ENCODE measurements at places on chromosomes 16 and 17.

GRCh38 chr17:9291912-9292560 lies 270.7 kb downstream of the NTN1 start:
- peak; percentile 31 for DNase-seq

GRCh38 chr17:19329136-19329535 lies 33.4 kb downstream of the B9D1 start:
- no peak for DNase-seq

DNA sequence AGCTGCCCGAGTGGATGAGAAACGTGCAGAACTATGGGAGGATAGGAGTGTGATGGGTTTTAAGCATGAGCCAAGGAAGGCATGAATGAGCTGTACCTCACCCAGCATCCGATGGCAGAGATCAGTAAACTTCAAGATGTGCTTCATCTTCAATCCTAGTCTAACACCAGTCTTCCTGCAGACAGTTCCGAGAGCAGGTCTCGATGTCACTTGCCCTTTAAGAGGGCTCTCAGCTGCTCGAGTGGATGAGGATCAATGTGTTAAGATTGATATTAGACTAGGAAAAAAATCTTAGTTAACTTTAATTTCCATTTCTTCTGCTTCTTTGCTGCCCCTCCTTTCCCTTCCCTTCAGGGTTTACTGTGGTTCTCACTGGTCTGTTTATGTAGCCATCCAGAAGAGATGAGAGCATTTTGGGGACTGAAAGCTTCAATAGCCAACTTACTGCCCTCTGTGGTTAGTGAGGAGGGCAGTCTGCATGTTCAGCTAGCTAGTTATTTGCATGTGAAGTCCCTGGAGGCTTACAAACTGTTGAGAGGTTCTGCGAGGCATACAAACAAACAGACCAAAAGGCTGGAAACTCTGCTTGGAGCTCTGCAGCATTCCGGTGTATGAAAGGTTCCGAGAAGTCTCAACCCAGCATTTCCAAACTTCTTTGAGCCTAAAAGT lies 15.3 kb downstream of the KLHL36 start:
- DNase-seq, result no peak

GRCh38 chr16:27340654-27341053 lies 26.9 kb downstream of the IL4R start:
- DNase-seq, result no peak

GRCh38 chr16:86509759-86510464 lies 415 bp upstream of the FOXF1 start:
- peak; percentile 72 for DNase-seq

- no peak for DNase-seq
Measured at GRCh38 chr16:25895380-25895779, 203.6 kb downstream of the HS3ST4 start.

- DNase-seq, result no peak
Measured at GRCh38 chr16:26701243-26701886, 365.4 kb upstream of the C16orf82 start.

DNA sequence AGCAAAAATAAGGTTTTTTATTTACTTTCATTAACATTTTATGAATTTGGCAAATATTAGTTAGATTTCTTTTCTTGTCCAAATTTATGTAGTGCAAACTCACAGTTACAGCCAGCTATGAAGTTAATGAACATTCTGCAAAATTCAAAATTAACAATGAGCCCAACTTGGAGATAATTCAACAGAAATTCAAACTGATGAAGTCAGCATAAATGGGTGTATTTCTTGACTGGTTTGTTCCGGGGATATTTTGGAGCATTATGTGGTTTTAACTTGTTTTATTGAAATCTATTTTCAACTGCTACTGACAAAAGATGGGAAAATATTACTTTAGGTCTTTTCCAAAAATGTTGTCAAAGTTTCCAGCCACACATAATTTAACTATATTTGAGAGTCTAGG lies 807.9 kb downstream of the CDH8 start:
- DNase-seq, result no peak

DNA sequence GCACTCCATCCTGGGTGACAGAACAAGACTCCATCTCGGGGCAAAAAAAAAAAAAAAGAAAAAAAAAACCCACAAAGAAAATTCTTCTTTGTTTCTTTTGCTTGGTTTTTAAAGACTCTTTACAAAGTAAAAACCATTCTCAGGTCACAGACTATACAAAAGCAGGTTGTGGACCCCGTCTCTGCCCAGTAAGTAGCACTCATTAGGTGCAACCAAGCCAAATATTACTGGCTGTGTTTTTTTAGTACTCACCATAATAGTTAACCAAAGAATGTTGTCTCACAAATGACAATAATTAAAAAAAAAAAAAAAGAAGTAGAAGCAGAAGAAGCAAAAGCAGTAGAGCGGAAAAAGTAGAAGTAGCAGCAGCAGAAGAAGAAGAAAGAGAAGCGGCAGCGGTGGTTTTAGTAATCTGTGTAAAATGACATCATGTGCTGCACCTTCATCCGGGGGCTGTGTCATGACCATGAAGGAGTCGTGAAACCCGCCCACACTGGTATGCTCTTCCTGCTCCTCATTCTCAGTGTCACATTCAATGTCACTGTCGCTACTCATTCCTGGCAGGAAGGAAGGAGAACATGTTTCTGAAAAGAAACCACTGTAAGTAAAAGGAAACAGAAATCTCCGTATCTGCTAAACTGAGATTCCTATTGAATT lies 105.4 kb downstream of the TRIM37 start:
- DNase-seq, result peak; percentile 26

GRCh38 chr16:11205754-11206581 lies 50.0 kb downstream of the SOCS1 start:
- peak; percentile 28 for DNase-seq

- DNase-seq, result no peak
Measured at GRCh38 chr17:59278406-59278805, 53.0 kb upstream of the YPEL2 start.

DNA sequence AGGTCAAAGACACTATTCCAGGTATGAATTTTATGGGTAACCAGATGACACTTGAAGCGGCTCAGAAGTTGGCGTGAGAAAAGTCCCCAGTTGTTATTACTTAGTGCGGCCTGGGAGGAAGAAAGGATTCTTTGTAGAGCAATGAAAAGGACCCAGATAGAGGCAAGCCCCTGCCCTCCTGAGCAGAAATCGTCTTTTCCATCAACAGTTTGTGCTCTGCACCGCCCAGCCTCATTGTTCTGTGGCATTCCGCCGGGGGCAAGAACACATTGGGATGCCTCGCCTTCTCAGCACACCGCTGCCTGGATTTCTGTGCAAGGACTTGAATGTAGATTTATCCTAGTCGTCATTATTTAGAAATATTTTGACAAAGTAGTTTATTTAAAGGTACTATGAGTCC lies 32.7 kb upstream of the CRHR1 start:
- no peak for DNase-seq

DNA sequence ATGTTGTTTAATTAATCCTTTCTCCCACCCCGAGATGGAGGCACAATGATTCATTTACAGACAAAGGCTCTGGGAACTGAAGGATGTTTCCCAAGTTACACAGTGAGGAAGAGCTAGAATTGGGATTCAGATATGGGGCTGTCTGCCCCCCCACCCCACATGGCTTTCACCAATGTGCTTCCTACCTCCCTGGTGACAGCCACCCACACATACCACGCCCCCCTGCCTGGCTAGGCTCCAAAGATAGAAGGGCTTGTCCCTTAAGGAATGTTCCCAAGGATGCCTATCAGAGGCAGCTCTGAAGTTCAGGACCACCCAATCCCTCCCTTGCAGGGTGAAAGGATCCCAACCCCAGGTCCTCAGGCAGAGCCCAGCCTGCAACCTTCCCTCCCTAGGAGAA lies 32.9 kb downstream of the CFAP20 start:
- DNase-seq, result no peak

- DNase-seq, result no peak
Measured at GRCh38 chr16:27424772-27425498, 23.0 kb downstream of the IL21R start.

- no peak for DNase-seq
Measured at GRCh38 chr17:16243801-16244567, 27.0 kb downstream of the PIGL start.

DNA sequence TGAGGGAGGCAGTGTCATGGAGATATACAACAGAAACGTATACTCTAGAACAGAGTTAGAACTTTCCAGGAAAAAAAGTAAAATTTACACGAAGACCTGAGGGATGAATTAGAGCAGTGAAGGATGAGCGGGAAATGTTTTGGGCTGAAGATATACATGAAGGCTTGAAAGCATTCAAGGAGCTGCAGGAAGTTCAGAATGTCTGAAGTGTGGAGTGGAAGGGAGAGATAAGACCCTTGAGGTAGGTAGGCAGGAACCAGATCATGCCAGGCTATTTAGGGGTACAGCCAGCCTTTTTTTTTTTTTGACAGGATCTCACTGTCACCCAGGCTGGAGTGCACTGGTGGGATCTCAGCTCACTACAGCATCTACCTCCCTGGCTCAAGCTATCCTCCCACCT lies 3.2 kb upstream of the NLK start:
- DNase-seq, result no peak

DNA sequence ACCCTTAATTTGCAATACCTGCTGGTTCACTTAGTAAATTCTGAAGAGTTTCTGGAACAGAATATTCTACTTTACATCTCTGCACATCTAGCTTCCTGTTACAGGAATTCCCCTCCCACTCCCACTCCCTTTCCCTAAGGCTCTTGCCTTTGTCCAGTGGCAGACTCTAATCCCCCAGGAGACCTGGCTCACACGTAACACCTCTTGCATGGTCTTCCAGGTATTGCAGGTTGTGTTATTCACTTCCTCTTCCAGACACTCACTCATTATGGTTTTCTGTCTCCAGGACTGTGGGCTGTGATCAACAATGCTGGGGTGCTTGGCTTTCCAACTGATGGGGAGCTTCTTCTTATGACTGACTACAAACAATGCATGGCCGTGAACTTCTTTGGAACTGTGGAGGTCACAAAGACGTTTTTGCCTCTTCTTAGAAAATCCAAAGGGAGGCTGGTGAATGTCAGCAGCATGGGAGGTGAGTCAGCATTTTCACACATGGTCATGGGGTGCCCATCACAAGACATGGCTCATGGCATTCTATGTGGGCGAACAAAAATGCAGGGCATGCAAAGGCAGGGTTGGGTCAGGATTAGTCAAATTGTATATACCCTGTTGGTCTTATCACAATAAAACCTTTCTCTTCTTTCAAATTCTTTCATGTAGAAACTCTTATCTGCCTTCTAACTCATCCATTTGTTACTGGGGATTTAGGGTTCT lies 35.8 kb downstream of the HSD17B2 start:
- peak; percentile 80 for DNase-seq

GRCh38 chr16:28845293-28845692 lies 855 bp downstream of the TUFM start:
- DNase-seq, result no peak

GRCh38 chr16:50696575-50697420 lies 3.4 kb downstream of the NOD2 start:
- peak; percentile 73 for DNase-seq

GRCh38 chr17:80422981-80423380 lies 8.0 kb downstream of the ENDOV start:
- DNase-seq, result no peak

DNA sequence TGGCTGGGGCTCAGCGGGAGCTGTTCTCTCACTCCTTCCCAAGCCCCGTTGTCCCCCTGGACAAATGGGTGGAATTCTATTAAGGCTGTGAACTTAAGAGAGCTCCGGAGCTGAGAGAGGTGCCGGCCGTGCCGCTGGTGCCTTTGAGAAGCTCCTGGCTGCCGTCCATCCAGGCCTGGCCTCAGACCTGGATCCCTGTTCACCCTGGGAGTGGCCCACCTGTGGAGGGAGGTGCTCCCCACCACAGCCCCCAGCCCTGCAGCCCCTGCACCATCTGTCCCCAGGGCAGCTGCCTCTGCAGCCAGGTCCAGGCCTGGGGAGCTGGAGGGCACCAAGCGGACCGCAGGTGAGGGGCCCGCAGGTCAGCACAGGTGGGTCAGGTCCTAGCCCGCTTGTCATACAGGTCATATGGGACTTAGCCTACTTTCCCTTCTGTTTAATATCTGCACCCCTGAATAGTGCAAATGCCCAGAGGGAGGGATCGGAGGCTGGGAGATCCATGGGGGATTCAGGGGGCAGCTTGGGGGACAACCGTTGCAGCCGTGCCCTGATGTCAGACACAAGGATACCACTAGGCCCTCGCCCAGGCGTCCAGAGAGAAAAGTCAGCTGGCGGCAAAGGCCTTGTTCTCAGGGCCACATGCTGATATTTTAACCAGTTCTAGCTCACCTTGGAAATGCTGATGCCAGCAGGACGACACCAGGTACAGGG lies 15.2 kb upstream of the METRNL start:
- no peak for DNase-seq

DNA sequence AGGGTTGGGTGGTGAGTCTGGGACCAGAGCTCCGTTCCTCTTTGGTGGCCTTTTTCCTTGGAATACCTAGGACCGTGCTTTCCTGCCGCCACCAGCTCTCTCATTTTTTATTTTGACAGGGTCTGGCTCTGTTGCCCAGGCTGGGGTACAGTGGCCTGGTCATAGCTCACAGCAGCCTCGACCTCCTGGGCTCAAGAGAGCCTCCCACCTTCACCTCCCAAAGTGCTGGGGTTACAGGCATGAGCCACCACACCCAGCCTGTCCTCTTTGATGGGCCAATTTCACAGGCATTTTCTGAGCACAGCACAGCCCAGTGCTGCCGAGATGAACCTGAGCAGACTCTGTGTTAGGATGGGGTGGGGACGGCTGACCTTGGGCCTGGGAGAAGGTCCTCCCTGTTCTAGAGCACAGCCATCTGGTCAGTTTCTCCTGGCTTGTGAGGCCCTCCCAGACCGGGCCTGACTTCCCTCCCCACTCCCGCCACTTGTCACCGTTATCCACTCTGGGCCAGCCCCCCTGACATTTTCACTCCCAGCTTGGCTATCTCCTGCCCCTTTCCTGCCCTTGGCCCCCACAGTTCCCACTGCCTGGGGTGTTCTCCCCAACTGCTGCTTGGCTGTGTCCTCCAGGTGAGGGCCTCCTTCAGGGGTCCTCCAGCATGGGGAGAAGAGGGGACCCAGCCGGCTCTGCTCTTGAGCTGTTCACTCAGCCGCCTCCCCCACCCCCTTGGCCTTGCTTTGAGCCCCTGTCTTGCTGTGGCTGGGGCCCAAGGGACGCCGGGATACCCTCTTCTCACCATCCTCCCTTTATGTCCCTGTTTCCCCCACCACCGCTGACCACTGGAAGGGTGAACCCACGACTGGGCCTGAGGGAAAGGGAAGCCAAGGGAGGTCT lies 5.0 kb downstream of the ADCY7 start:
- no peak for DNase-seq

DNA sequence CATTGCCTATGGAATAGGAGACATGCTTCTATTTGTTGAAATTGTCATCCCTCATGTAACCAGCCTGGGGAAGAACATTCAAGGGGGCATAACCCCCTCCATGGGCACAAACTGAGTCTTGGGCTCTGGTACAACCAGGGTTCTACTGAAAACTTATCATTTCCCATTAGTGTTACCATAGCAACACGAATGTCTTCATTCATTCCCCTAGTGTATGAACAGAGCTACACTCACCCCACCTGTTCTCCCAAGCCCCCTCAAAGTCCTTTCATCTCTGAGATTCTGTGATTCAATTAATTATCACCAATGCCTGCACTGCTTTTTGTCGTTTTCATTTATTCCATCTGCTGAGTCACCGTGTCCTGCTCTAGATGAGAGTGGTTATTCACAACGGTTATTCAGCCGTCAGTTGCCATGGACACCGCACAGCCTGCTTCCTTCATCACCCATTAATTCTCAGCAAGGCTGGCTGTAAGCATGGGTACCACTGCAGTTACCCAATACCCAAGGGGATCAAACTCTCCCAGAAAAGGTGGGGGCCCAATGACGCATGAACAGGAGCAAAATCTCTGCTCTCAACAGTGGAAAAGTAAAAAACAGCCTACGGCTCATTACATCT lies 1.6 kb upstream of the GAST start:
- peak; percentile 67 for DNase-seq

GRCh38 chr17:10739386-10739785 lies 9.6 kb upstream of the TMEM220 start:
- DNase-seq, result no peak
